ENCODE measurements at places on chromosomes 16 and 17.

- no peak for DNase-seq
Measured at GRCh38 chr17:77358801-77359200, 218.0 kb downstream of the SEC14L1 start.

GRCh38 chr17:8126491-8127066, 2.7 kb upstream of the HES7 start:
- DNase-seq: peak; percentile 63

DNA sequence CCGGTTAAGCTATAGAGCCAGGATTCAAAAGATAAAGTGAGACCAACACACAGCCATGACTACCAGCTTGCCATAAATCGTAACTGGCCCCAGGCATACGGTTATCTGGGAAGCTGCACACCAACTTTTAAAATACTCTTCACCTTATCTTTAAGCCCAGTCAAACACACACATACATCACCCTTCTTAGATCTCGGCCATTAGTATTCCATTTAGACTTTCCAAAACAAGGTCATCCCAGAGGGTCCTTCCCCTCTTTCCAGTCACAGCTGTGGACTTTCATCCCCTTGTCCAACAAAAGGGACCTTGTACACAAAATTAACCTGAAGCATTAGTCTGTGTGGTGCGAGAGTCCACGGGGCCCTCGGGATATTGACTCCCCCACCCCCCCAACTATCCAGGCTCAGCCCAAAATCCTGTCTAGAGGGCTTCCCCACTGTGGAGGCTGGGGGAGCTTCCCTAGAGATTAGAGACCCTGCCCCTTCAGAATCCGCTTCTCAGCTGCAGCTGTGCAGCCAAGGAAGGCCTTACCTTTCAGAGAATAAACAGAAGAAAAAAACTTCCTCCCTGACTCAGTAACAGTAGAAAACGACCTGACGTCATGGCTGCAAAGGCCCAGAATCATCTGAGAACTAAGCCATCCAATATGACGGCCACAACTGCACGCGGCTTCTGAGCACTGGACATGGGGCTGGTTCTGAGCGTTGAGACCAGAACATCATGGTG, 9.9 kb downstream of the ZFHX3 start:
- no peak for DNase-seq

GRCh38 chr16:84380405-84380804, 12.1 kb downstream of the ATP2C2 start:
- peak; percentile 19 for DNase-seq

DNA sequence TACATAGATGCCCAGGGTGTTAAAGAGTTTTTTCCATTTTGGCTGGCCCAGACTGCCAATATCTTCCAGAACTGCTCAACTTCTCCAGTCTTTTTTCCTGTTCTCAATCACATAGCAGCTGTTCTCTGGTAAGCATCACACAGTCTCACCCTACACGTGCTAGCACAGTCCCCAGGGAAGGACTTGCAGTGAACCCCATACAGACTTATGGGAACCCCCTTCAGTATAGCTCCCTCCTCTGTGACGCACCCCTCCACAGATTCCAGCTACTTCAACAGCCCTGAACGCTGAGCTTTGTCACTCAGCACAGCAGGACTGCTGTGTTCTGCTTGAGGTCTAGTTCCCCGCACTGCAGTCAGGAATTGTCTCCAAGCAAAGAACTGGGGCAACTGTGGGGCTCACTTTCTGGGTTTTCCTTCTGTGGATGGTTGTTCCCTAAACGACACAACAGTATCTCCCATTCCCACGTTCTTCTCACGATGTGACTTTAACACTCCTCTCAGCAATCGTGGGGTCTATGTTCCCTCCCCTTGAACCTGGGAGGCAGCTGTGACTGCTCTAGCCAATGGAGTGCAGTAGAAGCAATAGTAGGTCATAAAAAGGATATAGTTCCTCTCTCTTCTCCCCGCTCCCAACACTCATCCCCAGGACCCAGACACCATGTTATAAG, 3.6 kb downstream of the MMP28 start:
- no peak for DNase-seq

DNA sequence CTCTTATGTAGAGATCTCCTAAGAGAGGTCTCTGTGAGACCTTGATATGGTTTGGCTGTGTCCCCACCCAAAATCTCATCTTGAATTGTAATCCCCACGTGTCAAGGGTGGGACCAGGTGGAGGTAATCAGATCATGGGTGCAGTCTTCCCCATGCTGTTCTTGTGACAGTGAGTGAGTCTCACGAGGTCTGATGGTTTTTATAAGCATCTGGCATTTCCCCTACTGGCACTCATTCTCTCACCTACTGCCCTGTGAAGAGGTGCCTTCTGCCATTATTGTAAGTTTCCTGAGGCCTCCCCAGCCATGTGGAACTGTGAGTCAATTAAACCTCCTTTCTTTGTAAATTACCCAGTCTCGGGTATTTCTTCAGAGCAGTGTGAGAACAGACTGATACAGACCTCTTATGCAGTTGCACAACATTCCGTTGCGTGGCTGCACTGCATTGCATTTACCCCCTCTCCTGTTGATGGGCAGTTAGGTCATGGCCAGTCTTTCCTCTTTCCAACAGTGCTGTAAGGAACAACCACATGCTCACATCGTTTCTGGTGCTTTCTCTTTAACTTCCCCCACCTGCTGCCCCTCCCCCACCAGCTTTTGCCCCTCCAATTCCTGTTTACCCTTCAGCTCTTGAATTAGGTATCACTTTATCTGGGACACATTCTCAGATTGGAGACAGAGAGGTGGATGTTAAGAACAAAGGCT, 43.6 kb upstream of the MED9 start:
- DNase-seq: no peak

DNA sequence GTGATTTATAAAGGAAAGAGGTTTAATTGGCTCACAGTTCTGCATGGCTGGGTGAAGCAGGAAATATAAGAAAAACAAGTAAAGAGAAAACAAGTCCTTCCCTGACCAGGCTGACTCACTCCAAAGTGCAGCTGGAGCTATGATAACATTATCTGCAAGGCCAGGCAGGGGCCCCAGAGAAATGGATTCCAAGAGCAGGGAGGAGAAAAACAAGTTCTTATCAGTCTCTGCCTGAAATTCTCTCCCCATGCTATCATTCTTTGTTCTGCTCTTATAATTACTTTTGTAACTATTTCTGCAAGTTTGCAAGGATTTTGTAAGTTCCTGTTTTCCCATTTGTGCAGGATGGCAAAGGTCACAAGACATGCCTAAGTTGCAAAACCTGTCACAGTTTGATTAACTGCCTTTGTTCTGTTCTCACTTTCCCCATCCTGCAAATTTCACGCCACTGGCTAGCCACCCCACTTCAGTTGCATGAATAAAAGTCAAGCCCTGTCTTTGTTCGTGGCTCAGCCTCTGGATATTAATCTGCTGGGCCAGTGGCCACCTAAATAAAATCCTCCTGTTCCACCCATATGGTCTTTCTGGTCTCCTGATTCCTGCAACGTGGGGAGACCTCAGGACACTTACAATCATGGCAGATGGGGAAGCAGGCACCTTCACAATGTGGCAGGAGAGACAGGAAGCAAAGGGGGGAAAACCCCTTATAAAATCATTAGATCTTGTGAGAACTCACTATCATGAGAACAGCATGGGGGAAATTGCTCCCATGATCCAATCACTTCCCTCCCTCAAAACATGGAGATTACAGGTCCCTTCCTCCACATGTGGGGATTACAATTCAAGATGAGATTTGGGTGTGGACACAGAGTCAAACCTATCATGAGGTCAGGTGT, 13.1 kb downstream of the ABCA9 start:
- DNase-seq: no peak

DNA sequence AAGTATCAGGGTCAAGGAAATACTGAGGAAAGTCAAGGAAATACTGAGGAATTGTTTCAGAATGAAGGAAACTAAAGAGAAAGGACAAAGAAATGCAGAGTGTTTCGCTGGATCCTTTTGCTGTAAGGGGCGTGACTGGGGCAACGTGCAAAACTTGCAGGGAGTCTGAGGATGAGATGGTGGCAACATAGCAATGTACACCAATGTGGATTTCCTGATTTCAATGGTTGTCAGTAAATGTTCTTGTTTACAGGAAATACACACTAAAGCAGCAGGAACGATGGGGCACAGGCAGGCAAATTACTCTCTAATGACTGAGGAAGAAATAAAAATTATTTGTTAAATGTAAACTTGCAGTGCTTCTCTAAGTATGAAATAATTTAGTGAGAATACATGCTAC, 34.4 kb downstream of the ZZEF1 start:
- no peak for DNase-seq

DNA sequence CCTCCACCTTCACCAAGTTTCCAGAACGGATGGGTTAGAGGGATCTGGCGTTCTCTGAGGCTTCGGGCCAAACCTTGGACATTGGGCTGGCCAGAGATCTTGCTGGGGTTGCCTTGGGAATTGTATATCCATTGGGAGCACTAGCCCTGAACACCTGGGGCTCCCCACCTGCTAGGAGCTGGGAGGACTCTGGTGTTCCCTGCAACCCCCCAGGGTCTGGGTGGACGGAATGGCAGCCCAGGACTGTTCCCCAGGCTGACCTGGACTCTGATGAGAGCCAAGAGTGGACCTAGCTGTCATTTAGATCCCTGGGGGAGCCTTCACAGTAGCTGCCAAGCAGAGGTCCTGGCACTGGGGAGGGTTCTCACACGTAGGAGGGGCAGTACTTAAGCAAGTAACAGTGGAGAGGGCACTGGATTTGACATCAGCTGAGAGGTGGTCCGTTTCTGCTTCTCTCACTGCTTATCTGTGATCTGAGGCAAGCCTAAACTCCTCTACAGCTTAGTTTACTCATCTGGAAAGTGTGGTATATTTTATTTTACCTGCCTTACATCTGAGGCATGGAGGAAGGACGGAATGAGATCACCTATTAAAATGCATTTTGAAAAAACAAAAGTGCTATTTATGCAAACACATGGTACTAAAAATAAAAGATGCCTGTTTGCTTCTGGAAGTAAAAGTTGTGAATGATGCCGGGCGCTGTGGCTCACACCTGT, 11.7 kb downstream of the SOCS3 start:
- DNase-seq: no peak

DNA sequence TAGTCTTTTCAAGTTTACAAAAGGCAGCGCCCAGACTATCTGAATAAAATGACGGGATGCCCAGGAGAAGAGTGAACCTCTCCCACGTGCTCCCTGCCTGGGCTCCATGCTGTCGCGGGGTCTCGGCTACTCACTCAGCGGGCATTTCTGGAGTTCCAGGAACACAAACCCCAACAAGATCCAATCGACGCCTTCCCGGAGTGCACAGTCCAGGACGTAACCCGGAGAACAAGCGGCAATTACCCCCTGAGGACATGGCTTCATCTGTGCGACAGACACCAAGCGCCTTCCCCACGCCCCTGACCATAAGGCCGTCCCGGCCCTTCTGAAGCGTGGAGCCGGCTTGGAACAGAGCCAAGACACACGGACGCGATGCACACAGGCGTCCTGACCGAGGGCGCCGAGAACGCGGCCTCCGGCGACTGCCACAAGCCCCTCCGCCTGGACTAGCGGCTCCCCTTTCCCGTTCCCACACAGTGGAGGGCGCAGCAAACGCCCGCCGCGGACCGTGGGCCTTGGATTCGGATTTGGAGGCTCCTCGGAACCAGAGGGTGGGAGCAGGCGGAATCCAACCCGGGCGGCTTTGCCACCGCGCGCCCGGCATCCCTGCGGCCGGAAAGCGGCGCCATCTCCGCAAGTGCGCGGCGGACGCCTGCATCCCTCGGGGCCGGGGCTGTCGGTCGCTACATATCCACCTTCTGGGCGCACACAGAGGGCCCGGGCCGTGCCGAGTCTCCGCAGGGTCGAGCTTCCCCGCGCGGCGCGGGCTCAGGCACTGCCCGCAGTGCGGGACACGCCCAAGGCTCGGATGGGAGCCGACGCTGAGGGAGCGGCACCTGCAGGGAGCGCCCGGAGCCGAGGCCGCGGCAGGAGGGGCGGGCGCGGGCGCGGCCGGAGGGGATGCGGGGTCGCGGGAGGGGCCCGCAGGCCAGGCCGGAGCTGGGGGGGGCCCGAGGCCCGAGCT, 725 bp downstream of the ABCA3 start:
- peak; percentile 47 for DNase-seq

DNA sequence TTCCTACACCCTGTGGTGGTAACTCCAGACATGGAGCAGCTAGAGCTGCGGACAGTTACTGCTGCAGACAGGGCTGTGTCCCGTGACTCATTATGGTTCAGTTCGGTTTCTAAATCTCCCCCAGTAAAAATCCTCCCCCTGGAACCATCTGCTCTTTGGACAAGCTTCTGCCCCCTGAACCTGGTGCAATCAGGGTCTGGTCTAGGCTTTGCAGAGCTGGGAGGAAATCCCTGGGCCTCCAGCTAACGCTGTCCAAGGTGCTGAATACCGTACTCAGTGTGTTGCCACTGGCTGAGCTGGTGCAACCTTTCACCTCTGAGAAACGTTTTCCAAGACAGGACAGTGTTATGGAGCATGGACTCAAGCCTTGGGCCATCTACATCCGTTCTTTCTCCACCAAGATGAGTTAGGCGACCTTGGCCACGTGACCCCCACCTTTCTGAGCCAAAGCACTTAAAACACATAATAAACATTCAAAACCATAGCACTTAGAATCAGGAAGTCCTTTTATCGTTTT, 142.0 kb downstream of the CPPED1 start:
- peak; percentile 46 for DNase-seq

All from activated CD4-positive, alpha-beta T cell treated with anti-CD3 and anti-CD28 coated beads, Interleukin-2, Interleukin-6, amounts not matched to agents 100 ng/mL and 50 ng/mL, durations not matched to agents 16 hours and 8 hours (primary cell).